ENCODE measurements at places on chromosomes 11 and 22.

DNA sequence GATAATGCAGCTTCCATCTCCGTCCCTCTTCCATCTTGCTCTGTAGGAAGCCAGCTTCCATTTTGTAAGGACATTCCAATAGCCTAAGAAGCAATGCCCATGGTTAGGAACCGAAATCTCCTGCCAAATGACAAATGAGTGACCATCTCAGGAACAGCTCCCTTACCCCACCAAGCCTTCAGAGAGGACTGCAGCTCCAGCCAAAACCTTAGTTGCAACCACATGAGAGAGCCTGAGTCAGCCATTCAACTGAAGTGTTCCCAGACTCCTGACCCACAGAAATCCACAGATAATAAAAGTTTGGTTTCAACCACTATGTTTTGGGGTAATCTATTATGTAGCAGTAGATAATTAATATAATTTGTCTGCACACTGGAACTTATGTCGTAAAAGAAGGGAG, 51.7 kb upstream of the LDLRAD3 start:
- no peak for DNase-seq

- no peak for DNase-seq
Measured at GRCh38 chr11:76771446-76772099, 11.6 kb upstream of the TSKU start.

DNA sequence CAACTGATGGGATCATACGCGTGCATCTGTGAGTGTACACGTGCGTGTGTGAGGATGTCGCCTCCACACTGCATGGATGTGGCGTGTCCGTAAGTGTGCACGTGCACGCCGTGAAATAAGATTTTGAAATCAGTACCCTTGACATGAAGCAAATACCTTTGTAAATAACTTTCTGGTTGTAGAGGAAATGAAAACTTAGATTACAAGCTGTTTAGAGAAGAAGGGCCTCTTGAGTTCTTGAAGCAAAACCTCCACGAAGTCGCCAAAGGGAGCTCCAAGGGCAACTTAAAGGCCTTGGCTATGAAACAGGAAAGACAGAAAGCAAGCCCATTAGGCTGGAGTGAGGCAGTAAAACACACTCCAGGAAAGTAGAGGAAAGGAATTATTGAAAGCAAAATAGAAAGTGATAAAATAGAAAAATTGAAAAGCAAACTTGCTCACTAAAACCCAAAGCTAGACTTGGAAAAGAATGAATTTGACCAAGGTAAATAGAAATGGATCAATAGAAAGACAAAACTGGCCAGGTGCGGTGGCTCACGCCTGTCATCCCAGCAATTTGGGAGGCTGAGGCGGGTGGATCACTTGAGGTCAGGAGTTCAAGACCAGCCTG, 29.7 kb upstream of the TOLLIP start:
- DNase-seq: no peak

DNA sequence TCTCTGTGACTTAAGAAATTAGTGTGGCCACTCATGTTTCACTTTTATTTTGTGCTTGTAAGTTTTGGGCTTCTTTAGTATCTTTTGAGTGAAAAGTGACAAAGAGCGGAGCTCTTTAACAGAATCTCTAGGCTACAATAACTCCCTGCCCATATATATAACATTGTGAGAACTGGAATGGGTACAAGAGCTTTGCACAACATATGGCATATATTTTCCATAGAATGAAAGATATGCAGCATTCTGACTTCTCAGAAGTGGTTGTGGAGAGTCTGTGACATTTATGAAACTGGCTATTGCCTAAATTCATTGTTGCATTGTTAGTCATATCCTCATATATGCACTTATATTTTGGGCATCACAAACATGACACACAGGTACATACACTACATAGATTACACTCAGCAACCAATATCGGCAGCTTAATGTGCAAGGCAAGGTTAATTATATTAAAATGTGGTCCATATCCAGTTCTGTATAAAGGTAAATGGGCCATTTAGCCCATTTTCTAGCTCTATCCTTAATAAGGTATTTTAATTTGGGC, 1148.2 kb downstream of the FAM181B start:
- no peak for DNase-seq

- no peak for DNase-seq
Measured at GRCh38 chr22:49825944-49826602, 1.6 kb downstream of the BRD1 start.

DNA sequence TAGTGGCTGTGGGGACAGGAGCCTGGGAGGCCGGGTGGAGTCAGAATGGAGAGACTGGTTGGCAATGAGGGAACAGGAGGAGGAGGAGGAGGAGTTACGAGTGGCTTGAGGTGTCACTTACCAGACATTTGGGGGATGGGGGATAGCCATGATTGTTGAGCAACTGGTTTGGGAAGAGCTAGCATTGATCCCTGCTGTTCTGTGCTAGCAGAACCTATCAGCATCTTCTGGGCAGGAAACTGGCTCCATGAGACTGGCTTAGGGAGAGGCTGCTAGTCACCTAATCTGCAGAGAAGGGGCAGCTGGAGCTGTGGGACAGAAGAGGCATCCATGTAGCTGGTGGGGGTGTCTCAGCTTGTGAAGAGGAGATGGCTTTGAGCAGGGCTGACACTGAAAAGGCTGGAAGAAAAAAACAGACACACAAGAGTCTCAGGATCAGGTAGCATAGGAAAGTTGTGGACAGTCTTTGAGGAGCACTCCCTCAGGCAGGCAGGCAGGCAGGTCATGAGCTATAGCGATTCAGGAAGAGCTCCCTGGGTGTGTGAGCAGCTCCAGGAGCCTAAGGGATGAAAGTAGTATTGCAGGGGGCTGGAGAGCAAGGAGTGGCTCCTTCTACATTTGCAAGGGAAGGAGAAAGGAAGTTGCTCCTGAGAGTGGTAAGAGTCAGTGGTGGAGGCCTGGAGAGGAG, 22.3 kb downstream of the PIK3IP1 start:
- no peak for DNase-seq

GRCh38 chr11:132504501-132505041, 1027.7 kb downstream of the OPCML start:
- no peak for DNase-seq

GRCh38 chr11:65109231-65110198, 2.2 kb upstream of the TM7SF2 start:
- no peak for DNase-seq

- no peak for DNase-seq
Measured at GRCh38 chr11:15148169-15148568, 33.4 kb downstream of the INSC start.

GRCh38 chr11:8786933-8787332, 104.3 kb downstream of the RPL27A start:
- DNase-seq: no peak

DNA sequence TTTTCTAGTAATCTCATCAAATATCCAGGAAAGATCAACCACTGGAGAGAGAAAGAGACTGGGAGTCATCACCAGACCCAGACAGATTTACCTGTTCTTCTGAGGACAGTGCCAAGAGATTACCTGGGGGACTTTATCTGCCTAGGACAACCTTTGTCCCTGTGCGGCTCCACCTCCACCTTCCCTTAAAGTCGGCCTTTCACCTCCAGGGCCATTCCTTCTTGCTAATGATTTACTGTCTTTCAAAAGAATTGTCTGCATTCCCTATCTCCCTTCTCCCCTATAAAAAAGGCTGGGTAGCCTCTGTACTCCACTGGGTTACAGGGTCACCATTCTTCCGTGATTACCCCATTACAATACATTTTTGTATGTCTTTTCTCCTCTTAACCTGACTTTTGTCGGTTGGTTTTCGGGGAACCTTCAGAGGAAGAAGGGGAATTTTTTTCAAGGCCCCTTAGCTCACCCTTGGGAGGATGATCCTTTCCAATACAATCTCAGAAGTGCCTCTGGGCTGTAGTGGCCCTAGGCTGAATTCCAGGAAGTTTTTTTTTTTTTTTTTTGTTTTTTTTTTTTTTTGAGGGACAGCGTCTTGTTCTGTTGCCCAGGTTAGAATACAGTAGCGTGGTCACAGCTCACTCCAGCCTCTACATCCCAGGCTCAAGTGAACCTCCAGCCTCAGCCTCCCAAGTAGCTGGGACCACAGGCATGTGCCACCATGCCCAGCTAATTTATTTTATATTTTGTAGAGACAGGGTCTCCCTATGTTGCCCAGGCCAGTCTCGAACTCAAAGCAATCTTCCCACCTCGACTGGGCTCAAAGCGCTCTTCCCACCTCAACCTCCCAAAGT, 1.5 kb upstream of the HMOX1 start:
- DNase-seq: no peak

DNA sequence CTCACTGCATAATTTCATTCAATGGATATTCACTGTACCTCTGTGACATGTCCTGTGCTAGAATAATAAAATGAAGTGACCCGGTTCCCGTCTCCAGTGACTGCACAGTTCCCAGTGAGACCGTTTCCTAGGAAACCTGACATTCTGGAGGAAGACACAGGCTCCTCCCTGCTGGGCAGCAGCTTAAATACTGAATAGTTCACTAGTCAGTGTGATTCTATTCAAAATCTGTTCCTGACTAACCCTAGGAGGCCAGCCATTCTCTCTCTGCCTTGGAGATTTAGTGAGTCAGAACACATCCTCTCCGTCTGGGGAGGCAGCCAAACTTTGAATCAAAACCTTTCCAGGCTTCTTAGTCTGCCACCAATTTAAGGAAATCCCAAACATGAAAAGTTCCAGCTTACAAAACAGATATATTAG, 11.3 kb downstream of the TRIM66 start:
- DNase-seq: no peak

- no peak for DNase-seq
Measured at GRCh38 chr11:130995266-130995665, 79.0 kb upstream of the SNX19 start.

- peak; percentile 21 for DNase-seq
Measured at GRCh38 chr11:14537134-14537599, 17.0 kb upstream of the PSMA1 start.

DNA sequence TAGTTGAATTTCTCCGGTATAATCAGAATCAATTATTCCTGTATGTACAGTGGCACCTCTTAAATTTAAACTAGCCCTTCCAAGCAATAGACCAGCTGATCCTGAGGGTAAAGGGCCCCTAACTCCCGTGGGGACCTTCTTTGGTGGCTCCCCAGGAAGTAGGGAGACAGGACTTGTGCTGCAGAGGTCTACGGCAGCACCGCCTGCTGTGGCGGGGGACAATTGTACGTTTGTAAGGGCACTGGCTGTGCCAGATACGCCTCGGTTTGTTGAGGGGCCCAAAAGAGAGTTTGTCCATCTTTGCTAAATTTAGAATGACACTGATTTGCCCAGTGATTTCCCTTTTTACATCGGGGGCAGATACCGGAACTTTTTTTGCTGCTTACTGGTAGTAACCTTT, 5.9 kb upstream of the DNAJB13 start:
- DNase-seq: no peak

DNA sequence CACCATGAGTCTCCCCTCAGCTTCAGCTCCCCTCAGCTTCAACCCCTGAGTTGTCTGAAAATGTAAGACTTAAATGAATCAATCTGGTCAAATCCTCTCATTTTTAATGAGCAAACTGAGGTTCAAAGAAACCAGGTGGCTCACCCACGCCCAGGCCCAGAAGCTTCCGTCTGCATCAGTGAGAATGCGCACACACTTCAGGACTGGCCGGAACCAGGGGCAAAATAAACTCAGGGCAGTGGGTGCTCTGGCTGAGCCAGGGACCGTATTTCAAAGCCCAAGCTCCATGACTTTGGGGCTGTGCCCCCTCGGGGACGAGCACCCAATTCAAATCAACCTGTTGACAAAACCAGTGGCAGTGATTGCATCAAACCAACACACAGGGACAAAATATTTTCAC, 3.1 kb downstream of the SULT4A1 start:
- no peak for DNase-seq

DNA sequence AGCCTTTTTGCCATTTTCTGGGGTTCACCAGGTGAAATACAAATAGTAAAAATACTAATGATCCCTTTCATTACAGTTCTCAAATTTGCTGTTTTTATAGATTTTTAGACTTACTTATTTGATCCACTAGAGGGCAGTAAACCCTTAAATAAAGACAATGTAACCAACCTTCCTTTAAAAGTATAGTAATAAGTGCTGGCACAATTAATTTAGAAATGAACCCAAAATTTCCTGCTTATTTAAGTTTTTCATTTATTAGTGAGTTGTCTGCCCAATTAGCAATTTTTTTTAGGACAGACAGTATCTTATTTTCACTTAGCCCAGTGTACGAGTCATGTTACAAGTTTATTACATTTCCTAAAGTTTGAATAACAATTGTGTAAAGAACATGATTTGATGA, 4.7 kb downstream of the DDIAS start:
- DNase-seq: peak; percentile 33

DNA sequence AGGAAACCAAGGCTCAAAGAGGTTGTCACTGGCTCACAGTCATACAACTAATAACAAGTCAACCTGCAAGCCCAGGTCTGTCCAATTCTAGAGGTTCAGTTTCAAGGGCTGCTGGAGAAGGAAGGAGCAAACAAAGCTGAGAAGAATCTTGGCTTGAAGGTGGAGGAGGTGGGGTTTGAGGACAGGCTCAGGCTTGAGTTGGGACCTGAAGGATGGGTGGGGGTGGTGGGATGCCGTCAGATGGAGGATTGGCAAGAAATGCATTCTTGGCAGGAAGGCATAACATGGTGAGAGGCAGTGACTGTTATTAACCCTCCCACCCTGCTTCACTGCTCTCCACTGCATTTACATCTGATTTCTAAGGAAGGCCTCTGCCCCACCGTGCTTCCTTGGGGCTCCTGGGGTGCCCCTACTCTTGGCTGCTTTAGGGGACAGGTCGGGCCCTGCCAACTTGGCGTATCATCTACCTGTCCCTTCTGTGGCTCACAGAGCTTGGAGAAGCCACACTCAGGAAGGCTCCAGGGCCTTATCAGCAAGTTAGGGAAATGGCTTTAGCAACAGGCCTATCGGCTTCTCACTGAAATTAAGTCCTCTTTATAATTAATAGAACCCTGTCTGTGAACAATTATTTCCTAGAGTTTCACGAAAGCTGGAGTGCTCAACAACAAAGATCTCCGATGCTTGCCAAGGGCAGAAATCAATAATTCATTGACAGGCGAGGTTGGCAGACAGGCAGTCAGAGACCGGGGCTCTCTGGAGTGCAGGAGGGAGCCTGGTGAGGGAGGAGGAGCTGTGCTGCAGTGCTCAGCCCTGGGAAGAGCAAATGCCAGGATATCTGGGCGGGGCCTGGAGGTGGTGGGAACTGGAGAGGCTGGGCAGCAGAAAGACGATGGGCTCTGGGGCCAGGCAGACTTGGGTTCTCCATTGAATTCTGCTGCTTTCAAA, 84.9 kb upstream of the NARS2 start:
- DNase-seq: no peak

DNA sequence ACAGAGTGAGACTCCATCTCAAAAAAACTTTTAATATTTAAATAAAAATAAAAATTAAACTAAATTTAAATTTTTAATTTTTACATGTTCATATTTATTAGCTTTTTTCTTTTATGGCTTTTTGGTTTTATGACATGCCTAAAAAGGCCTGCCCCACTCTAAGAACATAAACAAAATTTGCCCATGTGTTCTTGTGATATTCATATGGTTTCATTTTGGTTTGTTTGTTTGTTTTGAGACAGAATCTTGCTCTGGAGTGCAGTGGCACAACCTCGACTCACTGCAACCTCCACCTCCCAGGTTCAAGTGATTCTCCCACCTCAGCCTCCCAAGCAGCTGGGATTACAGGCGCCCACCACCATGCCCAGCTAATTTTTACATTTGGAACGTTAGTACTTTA, 27.7 kb downstream of the SUSD2 start:
- no peak for DNase-seq

GRCh38 chr22:47495110-47495509, 732.7 kb downstream of the TBC1D22A start:
- peak; percentile 76 for DNase-seq

GRCh38 chr11:44097821-44098220, 2.3 kb downstream of the EXT2 start:
- DNase-seq: no peak
